ENCODE measurements at places on chromosomes 5 and 9.

GRCh38 chr9:114090798-114091197 lies 8.3 kb downstream of the KIF12 start:
- peaks cover 35% of the 10 kb centered on the region for H3K27me3 ChIP-seq
- no peak for ATAC-seq
- no peak overlapping the region for H3K27ac ChIP-seq

GRCh38 chr9:114006931-114007691 lies 71.0 kb downstream of the AMBP start:
- no peaks in the 10 kb centered on the region for H3K4me1 ChIP-seq
- H3K4me3 ChIP-seq: no peak overlapping the region
- H3K36me3 ChIP-seq: peaks cover 5% of the 10 kb centered on the region
- H3K27me3 ChIP-seq: peaks cover 9% of the 10 kb centered on the region
- no peak overlapping the region for H3K27ac ChIP-seq

DNA sequence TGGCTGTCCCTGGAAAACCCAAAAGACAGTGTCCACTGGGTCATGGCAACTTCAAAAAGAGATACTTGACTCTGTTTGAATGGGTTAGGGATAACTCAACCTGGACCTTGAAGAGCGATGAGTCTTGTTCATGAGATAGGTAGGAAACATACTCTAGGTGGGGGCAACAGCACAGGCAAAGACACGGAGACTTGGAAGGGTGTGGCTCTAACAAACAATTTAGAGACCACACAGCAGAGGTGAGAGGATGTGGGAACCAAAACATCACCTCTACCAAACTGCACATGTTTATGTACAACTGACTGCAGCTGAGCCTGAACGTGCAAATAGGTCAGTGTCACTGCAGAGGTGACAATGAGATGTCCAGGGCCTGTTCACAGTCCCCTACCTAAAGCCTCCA lies 247.7 kb upstream of the ADRA1B start:
- no peak for ATAC-seq
- H3K27ac ChIP-seq: no peak overlapping the region
- no peak overlapping the region for H3K4me3 ChIP-seq
- H3K36me3 ChIP-seq: no peaks in the 10 kb centered on the region
- H3K4me1 ChIP-seq: no peaks in the 10 kb centered on the region

DNA sequence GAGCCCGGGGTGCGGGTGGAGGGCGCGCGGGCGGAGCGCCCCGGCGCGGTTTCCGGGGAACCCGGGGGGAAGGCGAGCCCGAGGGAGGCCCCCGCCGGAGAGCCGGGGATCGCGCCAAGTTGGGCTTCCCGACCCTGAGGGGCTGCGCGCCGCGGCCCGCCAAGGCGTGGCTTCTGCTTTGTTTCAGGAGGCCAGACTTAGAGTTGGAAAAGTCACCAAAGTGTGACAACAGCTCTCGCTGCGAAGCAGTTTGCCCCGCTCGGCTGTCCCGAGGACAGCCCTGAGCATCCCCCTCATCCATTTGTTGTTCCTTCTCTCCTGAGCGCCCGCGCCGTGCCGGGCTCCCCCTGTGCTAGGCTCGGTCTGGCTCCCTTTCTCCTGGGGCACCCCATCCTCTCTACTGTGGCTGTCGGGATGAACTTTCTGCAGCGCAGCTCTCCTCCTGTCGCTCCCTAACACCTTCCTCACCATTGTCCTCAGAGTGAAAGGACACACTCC lies 410 bp downstream of the GLIPR2 start:
- H3K4me1 ChIP-seq: peaks cover 60% of the 10 kb centered on the region
- no peaks in the 10 kb centered on the region for H3K36me3 ChIP-seq
- H3K27ac ChIP-seq: peak overlapping the region; percentile 88
- ATAC-seq: peak; percentile 1
- H3K27me3 ChIP-seq: no peaks in the 10 kb centered on the region

GRCh38 chr9:128099231-128099931 lies 28.1 kb downstream of the PTGES2 start:
- no peak overlapping the region for H3K27ac ChIP-seq
- H3K4me3 ChIP-seq: no peak overlapping the region
- peaks cover 23% of the 10 kb centered on the region for H3K36me3 ChIP-seq
- H3K4me1 ChIP-seq: peaks cover 14% of the 10 kb centered on the region
- no peaks in the 10 kb centered on the region for H3K27me3 ChIP-seq

- peaks cover 27% of the 10 kb centered on the region for H3K27me3 ChIP-seq
- no peak for ATAC-seq
- H3K4me1 ChIP-seq: no peaks in the 10 kb centered on the region
Measured at GRCh38 chr5:142500227-142500905, 175.5 kb upstream of the SPRY4 start.

GRCh38 chr5:87432460-87432859 lies 19.7 kb upstream of the CCNH start:
- ATAC-seq: no peak
- H3K4me1 ChIP-seq: no peaks in the 10 kb centered on the region
- no peak overlapping the region for H3K4me3 ChIP-seq
- peaks cover 9% of the 10 kb centered on the region for H3K27me3 ChIP-seq
- H3K27ac ChIP-seq: no peak overlapping the region

DNA sequence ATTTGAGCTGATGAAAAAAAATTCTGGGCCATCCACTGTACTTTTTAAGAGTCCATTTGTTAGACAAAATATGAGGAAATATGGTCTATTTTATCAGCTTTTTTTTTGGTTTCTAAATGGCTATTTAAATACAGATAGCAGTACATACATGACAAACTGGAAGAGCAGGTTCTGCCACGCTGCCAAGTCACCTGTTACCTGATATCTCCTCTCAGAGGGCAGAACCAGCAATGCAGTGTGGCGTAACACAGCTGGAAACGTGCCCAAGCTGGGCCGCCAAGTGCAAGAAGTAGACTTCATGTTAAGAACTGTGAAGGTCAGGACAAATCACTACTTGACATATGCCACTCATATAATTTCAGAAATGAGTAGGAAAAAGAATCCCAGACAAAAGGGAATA lies 8.1 kb downstream of the MCIDAS start:
- H3K36me3 ChIP-seq: no peaks in the 10 kb centered on the region
- ATAC-seq: no peak
- H3K4me1 ChIP-seq: peaks cover 30% of the 10 kb centered on the region
- H3K27me3 ChIP-seq: peaks cover 61% of the 10 kb centered on the region

DNA sequence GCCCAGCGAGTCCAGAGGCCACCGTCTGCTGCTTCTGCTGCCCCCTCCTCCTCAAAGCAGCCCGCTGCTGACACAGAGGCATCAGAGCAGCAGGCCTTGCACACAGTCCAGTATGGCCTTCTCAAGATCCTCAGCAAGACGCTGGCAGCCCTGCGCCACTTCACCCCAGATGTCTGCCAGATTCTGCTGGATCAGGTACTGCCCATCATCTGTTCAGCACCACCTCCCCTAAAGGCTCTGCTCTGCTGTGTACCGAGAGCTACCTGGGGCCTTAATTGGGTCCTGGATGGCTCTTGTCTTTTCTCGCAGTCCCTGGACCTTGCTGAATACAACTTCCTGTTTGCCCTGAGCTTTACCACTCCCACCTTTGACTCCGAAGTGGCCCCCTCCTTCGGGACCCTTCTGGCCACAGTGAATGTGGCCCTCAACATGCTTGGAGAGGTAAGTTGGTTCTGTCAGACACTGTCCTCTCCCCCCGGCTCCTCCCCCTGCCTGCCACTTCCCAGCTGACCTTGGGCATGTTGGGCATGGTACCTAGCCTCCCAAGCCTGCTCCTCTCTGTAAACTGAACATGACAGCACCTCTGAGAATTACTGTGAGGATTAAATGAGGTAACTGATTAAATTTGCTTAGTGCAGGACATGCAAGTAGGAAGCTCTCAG lies 22.7 kb downstream of the SH3GLB2 start:
- H3K27ac ChIP-seq: peak overlapping the region; percentile 60
- H3K27me3 ChIP-seq: no peaks in the 10 kb centered on the region
- no peak for ATAC-seq

DNA sequence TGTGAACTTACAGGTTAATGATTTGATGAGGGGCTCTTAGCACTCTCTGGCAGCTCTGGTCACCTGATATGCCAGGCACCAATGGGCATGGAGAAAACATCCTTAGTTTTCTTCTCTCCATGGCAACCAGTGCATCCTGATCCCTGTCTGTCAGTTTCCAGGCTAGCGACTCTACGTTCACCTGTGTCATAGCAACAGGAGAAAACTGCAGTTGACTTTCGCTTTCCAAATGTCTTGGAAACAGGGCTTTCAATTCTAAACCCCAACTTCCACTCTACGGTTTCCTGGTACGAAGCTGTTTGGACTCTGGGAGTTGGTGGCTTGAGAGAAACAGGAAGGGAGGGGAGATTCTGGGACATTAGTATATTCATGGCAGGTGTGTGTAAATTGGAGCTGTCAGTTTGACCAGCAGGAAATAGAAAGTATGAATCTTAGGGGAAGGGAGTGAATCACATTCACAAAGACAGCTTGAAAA lies 74.4 kb downstream of the SLC28A3 start:
- ATAC-seq: no peak
- no peak overlapping the region for H3K4me3 ChIP-seq
- H3K4me1 ChIP-seq: peaks cover 14% of the 10 kb centered on the region
- H3K36me3 ChIP-seq: no peaks in the 10 kb centered on the region
- H3K27ac ChIP-seq: no peak overlapping the region
- no peaks in the 10 kb centered on the region for H3K27me3 ChIP-seq

All from stimulated activated memory B cell treated with anti-CD40 and anti-IgM and Interleukin-4, amounts not matched to agents 10 μg/mL and 1 μg/mL and 100 μg/mL, for 72 hours (primary cell).